ENCODE measurements at places on chromosomes 16 and 17. TPM values are rescaled to one million over a fixed set of nuclear protein-coding genes. Genes with fewer than 3 reads are reported as not detected.

- no peak for DNase-seq
These were observed 445.7 kb downstream of the TOX3 start for GRCh38 chr16:52101246-52101645.

- no peak for DNase-seq
These were observed 432.6 kb downstream of the UTP18 start for GRCh38 chr17:51692917-51693316.

Gene MYH13
- total RNA-seq = 0.03 TPM

DNA sequence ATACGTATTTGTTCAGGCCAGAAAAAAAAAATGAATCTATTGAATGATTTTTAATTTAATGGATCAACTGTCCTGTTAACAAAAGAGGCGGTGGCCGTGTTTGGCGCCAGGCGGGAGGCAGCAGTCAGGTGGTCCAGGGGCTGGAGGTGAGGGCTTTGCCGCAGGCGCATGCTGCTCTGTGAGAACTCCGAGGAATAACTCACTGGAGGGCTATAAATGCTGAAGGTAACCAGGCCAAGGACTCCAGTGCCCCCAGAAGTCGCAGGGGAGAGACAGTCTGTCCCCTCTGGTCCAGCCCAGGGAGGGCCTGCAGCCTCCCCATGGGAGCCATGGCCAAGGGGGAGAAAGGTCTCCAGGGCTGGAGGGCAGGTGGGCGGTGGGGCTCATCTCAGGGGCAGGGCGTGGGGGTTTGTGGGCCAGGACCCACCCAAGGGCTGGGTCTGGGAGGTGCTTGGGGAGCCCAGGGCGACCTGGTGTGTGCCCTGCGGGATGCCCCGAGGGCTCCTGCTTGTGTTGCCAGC is 7.1 kb upstream of the BAHCC1 start:
- DNase-seq = no peak

- no peak for DNase-seq
These were observed 4.2 kb upstream of the CORO7 start for GRCh38 chr16:4420505-4421105.

DNA sequence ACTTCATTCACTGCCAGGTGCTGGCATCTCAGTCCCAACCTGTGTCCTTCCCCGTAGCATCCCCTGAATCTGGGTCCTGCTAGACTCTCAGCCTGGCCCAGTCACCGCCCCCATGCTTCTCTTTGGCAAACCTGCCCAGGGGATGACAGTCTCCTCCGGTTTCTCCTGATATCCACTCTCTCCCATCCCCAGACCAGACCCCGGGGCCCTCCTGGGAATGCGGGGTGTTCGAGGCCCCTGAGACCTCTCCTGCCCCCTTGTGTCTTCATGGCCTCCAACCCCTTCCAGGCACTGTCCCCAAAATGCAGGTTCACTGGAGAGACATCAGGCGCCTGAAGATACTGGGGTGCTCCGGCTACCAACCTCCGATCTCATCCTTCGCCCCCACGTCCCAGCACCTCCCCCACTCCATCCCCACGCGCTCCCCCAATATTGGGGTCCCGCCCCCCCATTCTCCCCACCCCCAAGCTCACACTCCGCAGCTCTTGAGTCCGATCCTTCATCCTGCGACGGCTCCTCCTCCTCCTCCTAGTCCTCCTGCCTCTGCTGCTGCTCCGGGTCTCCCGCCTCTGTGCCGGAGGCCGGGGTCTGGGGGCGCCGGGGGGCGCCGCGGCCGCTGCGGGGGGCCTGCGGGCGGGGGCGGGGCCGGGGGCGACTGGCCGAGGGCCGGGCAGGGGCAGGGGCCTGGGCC is 399 bp downstream of the STX1B start:
- DNase-seq = no peak

DNA sequence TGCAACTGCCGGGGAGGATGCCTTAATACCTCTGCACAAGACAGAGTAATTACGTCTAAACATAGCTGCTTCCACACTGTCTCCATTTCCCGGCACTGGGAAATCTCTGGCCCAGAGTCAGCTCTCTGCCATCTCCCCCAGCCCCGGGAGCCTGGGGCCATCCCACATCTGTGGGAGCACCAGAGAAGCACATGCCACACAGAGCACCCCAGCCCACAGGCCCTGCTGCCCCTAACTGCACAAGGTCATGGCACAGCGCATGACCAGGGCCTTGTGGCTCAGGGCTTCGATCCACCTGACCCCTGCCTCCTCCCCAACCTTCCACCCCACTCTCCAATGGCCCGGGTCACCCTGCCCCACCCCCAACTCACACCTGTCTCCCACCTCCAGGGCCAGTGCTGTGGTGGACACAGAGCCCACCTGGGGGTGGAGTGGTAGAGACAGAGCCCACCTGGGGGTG is 36.6 kb upstream of the RBFOX3 start:
- DNase-seq = peak; percentile 8

- no peak for DNase-seq
These were observed 14.9 kb downstream of the MYBBP1A start for GRCh38 chr17:4540224-4540651.

Gene RNF112
- 4.6 TPM for total RNA-seq

GRCh38 chr16:86798247-86799041 is 220.1 kb downstream of the FOXL1 start:
- DNase-seq = no peak

DNA sequence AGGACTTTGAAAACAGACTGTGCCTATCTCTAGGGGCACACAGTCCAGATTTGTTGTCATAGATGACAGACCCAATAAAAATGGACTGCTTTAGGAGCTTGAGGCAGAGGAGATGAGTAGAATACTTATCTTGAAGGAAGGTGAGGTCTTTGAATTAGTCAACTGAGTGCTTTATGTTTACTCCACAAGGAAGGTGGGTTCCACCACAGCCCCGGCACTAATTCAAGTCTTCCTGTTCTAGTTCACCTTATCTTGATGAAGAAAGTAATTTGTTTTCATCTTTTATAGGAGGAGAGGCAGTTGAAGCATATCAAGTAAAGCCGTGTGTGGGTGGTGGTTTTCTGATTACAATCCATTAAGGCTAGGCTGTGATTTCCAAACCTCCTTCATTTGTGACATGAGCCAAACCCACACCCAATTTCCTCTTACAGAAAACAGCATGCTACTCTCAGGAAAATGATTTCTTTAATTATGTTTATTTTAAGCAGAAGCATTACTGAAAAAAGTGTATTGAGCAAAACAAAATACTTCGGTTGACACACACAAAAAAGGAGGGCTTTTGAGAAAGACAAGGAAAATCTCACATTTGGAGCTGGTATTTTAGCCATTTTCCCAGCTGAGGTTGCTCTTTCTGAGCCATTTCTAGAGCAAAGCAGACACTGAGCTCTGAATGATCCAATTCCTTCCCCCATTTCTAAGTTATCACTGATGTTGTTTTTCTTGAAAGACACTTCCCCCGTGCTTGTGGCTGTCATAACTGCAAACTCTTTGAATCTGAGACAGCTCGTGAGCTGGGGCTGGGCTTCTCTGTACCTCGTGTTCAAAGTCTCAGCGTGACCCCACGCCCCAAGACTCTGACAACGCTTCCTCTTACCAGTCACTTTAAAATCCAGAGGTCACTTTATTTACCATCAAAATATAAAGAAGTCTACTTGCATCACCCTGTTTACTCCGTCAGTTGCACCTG is 35.4 kb downstream of the CDRT15 start:
- DNase-seq = peak; percentile 27

Gene IKZF3
- total RNA-seq = 4.9 TPM

Gene NPIPA8
- total RNA-seq = 0.59 TPM

Gene SPDYE4
- total RNA-seq = not detected

DNA sequence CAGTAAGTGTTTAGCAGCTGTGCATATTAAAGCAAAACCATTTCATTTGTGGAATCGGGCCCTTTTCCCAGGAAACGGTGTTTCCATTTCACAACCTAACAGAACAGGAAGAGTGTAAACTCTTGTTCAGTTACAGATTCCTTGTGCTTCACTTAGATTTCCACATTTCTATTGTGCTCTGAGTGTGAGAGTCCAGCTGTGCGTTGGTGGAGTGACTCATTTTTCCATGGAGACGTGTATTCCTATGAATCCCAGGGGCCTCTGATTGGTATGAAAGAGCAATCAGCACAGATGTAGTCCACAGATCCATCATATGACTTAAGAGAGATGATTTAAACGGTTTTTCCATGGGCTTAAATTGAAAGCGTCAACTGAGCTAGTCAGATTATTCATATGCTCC is 13.3 kb upstream of the CAVIN1 start:
- no peak for DNase-seq

Gene ZG16
- total RNA-seq = 1,315 TPM

Gene TMEM219
- 192 TPM for total RNA-seq

- DNase-seq = no peak
These were observed 39.7 kb downstream of the XYLT1 start for GRCh38 chr16:17431012-17431411.

- no peak for DNase-seq
These were observed 89.2 kb downstream of the MAP2K6 start for GRCh38 chr17:69503711-69504110.

DNA sequence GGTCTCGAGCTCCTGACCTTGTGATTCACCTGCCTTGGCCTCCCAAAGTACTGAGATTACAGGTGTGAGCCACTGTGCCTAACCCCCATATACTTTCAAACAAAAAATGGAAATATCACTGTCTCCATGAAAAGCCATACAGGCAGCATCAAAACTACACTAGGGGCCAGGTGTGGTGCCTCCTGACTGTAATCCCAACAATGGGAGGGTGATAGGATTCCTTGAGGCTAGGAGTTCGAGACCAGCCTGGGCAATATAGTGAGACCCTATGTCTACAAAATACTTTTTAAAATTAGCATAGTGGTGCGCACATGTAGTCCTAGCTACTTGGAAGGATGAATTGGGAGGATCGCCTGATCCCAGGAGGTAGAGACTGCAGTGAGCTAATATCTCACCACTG is 15.7 kb downstream of the HMOX2 start:
- no peak for DNase-seq

GRCh38 chr16:10629592-10629963 is 49.2 kb upstream of the EMP2 start:
- DNase-seq = peak; percentile 55

Gene SLC6A4
- total RNA-seq = 0.79 TPM

GRCh38 chr16:66382171-66382965 is 15.9 kb downstream of the CDH5 start:
- no peak for DNase-seq

Gene KREMEN2
- 0.89 TPM for total RNA-seq

DNA sequence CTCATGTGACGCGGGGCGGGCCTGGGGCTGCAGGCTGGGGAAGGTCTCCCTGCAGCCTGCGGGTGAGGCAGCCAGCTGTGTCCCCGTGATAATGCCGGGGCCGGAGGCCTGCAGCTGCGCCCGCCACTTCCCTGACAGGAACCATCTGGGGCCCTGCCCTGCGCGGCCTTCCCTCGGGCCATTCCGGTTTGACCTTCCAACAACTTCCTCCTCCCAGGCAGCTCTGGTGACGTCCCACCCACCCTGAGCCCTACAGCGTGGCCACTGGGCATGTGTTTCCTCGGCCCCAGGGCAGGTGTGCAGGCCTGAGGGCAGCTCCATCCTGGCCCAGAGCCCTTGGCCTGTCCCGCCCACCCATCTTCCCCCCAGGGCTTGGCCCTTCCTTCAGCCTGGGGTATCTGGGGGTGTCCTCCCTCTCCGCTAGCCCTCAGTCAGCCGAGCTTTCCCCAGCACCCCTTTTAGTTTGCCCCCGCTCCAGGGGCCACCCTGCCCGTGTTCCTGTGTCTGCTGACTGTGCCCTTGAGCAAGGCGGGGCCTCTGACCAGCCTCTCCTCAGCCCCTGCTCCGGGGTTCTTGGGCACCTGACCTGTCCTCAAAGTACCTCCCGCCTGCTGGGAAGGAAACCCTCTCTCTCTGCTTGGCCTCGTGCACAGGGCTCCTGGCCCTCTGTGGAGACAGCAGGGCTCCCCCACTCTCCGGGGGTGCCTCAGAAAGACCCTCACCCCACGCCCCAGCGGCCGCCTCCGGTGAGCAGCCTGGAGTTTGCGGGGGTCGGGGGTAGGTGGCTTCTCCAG is at the start of gene CBFA2T3:
Gene CBFA2T3 (minus strand): TSS at position 190 of the 794 bp plus-strand sequence. CDS start 400 bp downstream, outside the sequence.
- peak; percentile 81 for DNase-seq

Gene PLEKHH3
- total RNA-seq = 15.0 TPM

GRCh38 chr17:21162394-21162775 is 35.6 kb downstream of the DHRS7B start:
- DNase-seq = no peak
